Smooth muscle cell of the coronary artery (primary cell): ENCODE measurements at places on chromosomes 13 and 19. TPM values are rescaled to one million over a fixed set of nuclear protein-coding genes. Genes with fewer than 3 reads are reported as not detected.

Gene GSX1
- total RNA-seq, result not detected in 2 replicates

Gene SIGLEC5
- total RNA-seq, result not detected in 2 replicates

Gene HCN2
- total RNA-seq, result 0.30 and 1.2 TPM in 2 replicates

Gene PSG7
- total RNA-seq, result not detected in 2 replicates

Gene SLC6A16
- total RNA-seq, result 0.08 TPM in 1 of 2 replicates, not detected in the other
